ENCODE measurements at places on chromosomes 5 and 9. TPM values are rescaled to one million over a fixed set of nuclear protein-coding genes. Genes with fewer than 3 reads are reported as not detected.

- DNase-seq = no peak
Measured at GRCh38 chr5:172544371-172545095, 90.2 kb upstream of the SH3PXD2B start.

DNA sequence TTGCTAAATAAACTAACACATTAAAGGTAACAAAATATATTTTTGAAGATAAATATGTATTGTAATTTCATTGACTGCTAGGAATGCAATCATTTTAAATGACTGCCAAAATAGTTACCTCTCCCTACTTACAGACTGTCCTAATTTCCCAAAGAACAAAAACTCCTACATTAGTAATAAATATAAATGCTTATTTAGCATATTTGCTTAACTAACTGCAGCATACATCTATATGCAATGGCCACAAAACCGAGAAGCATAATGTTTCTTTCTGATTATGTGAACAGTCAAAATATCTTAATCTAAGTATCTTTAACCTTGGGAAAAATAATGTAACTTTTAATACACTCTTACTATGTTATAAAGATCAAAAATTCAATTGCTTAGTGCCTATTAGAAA is 431.7 kb downstream of the HCN1 start:
- DNase-seq = no peak

DNA sequence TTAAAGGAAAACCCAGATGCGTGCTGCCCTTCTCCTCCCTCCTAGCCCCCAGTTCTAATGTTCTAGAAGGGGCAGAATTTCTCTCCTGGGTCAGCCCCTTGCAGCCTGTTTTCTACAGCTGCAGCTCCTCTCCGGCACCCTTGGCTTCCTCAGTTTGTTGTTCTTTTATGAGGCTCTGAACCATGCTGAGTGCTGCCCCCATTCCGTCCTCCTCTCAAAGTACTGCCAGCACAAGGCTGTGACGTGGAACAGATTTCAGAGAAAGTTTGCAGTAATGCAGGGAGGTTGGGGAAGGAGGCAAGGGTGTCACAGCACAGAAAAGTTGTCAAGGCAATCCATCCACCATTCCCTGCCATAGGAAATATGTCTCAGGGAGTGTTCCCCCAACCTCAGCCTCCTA is 63.3 kb downstream of the RGS3 start:
- DNase-seq = no peak

- DNase-seq = no peak
Measured at GRCh38 chr9:31950756-31951155, 433.7 kb upstream of the ACO1 start.

DNA sequence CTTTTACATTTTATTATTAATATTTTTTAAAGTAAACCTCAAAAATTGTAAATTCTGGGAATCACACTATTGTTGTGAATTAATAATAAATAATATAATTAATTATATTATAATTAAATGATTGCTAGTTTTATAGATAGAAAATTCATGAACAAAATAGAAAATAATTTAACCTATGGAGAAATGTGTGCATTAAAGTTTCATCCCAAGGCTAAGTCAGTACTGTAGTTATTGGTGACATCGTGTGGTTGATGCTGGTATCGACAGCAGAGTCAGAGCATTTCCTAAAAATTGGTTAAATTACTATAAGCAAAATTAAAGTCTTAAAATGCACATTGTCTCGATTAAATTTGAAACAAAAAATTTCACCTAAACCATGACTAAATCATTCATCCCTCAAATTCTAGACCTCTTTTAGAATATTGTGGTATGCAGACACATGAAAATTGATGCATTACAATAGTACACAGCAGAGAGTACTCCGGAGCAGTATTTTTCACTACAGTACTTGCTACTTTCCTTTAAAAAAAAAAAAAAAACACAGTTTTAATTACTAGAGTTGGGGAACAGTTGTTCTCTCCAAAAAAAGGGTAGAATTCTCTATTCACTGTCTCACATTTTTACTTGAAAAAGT is 73.9 kb downstream of the RORB start:
- DNase-seq = peak; percentile 16

DNA sequence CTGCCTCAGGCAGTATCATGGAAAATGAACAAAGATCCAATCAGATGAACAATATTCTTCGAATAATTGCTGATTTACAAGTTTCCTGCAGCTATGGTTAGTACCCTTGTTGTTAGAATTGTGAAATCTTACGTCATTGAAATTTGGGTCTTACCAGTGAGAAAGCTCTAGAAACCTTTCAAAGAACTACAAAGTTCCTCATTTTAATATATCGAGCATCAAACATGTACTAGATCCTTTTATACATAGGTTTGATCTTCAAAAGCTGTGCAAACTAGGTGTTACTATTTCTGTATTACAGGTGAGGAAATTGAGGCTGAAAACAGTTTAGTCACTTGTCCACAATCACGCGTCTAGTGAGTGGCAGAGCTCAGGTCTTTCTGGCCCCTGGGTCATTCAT is 43.7 kb upstream of the ANGPTL2 start:
- no peak for DNase-seq

The WNT8A gene
- total RNA-seq = not detected

The MARCOL gene
- not detected for total RNA-seq

The PCAT7 gene
- total RNA-seq = 1.0 TPM
